ENCODE measurements at places on chromosomes 3 and 15. TPM values are rescaled to one million over a fixed set of nuclear protein-coding genes. Genes with fewer than 3 reads are reported as not detected.

GRCh38 chr15:84643838-84644237 lies 10.2 kb downstream of the WDR73 start:
- DNase-seq, result no peak

The CADPS gene
- polyA plus RNA-seq, result 1.9 TPM

DNA sequence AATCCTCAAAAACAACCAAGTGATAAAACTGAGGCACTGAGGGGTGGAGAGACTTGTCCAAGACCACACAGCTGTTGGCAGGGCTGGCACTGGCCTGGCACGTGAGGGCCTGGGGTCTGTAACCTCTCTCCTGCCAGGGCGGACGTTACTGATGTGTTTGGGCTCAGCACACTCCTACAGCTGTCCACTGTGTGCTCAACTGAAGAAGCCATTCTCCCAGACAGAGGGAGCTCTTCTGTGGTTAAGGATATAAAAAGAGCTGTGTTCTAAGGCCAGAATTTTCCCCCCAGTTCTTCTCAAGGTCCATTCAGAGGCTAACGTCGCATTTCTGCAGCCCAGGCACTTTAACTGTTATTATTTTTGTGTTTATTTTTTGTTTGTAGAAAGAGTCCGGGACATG lies 429.0 kb upstream of the ATP11B start:
- DNase-seq, result no peak

The TJP1 gene
- polyA plus RNA-seq, result 188 TPM

DNA sequence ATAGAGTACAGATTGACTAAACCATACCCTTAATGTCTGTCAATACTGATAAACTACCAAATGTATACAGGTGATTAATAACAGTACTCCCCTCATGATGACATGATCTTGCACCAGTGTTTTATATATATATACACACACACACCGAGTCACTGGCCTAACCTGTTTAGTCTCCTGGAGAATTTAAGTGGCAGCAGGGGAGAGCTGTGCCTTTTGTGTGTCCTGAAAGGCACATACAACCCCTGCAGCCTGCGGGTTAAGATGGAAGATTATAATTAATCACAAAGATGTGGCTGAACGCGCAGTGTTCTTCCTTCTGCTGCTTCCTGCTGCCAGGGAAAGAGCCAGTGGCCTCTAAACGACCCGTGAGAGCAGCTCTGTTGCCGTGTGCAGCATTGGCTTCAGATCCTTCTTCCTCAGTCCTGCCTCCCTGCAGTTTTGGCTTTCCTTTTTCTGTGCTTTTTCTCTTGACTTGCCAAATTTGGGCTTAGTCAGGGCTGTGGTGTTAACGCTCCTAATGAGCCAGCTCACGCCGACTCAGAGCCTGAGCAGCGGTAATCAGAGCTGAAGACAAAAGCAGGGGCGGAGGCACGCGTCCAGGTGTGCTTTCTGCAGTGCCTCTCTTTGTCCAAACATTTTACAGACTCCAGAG lies 42.5 kb upstream of the UBE3A start:
- peak; percentile 8 for DNase-seq

The DUOX2 gene
- polyA plus RNA-seq, result not detected

The RASL12 gene
- 8.0 TPM for polyA plus RNA-seq

DNA sequence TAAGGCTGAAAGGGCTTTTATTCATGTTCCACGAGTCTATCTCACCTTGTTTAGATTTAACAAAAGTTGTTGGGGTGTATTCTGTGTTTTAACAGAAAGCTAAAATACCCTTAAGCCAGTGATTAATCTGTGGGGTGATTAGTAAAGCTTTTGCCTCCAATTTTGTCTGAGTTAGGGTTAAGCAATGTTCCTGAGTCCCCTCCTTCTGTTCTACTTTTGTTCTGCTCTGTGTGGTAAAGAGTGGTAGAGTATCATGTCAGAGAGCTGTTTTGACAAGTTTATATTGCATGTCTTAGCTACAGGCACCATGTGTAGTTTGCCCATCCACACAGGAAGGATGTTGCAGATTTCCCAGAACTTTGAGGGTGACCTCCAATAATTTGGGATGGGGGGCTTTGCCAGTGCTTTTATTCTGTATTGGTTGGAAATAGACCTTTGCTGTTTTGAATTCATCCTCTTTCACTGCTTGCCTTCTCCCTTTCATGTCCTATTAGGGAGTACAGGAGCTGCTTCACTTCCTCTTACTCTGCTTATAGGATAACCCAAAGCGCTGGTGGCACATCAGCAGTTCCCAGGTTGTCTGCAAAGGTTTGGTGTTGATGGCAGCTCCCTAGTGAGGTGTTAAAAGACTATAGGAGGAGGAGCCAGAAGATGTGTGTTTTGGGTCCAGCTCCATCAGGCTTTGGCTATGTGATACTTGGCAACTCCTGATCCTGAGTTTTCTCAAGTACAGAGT lies 7.4 kb downstream of the PDE8A start:
- DNase-seq, result no peak

The GNAI2 gene
- polyA plus RNA-seq, result 209 TPM

DNA sequence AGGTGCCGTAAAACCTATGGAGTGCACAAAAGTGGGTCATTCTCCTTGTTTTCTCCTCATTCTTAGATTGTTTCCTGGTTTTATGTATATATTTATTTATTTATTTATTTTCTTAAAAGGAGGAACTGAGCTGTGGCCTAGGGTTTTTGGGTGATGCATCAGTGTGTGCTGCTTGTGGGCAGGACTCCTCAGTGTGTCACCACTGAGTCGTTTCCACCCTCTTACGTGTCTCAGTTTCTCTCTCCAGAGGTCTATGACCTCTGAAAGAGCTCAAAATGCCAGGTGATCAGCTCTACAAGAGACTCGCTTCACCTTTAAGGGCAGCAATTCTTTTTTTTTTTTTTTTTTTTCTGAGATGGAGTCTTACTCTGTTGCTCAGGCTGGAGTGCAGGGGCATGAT lies 72.9 kb downstream of the CD200 start:
- no peak for DNase-seq

The CPLX3 gene
- polyA plus RNA-seq, result 0.03 TPM

GRCh38 chr3:141828890-141829289 lies 47.6 kb upstream of the ATP1B3 start:
- no peak for DNase-seq

The CACNA1D gene
- 15.2 TPM for polyA plus RNA-seq

The CCDC54 gene
- polyA plus RNA-seq, result not detected

GRCh38 chr3:38552364-38552763 lies 56.2 kb downstream of the EXOG start:
- no peak for DNase-seq

The MNS1 gene
- 33.2 TPM for polyA plus RNA-seq

The ABHD2 gene
- 35.8 TPM for polyA plus RNA-seq

The WDR93 gene
- 2.1 TPM for polyA plus RNA-seq

DNA sequence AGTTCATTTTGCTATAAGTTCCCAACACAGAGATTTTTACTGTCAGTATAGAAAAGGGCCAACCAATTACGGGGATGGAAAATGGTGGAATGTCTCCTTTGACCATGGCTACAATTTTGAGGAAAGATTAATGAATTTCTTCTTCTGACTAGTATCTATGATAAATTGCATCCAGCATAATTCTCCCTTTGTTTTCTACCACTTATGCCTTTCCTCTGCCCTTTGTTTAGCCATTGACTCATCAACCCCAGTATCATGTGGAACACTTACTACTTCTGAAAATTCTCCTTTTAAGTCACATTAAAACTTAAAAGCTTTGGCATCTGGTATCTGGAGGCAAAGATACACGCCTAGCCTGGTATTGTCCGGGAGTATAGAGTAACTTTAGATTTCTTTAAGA lies 92.9 kb upstream of the CADPS start:
- no peak for DNase-seq

- no peak for DNase-seq
Measured at GRCh38 chr3:14991151-14991742, 43.9 kb downstream of the NR2C2 start.

DNA sequence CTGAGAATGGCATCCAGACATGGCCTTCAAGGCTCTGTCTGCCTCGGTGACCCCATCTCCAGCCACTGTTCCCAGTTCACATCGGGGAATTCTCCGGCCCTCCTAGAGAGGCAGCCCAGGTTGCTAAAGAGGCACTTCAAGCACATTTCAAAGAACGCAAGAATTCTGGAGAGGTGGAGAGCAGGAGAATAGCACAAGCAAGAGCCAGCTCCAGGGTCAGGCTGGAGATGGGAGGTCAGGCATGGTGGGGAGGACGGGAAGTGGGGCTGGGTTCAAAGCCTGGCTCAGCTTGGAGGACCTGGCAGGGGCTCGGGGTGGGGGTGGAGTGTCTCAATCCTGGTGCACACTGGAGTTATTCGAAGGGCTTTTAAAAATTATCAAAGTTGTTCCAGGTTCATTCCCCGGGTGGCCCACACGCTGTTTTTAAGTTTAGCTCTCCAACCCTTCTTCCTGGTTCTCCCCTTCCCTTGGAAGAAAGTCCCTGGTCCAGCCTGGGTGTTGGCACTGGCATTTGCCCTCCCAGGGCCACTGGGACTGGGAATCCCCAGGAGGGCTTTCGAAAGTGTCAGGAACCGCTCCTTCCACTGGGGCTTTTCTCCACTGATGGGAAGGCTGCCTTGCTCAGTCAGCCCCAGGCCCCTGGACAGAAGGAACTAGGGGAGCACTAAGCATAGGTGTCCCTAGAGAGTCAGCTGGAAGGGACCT lies 35.8 kb downstream of the ZNF710 start:
- DNase-seq, result no peak

- no peak for DNase-seq
Measured at GRCh38 chr3:107401301-107401700, 24.1 kb downstream of the CCDC54 start.

DNA sequence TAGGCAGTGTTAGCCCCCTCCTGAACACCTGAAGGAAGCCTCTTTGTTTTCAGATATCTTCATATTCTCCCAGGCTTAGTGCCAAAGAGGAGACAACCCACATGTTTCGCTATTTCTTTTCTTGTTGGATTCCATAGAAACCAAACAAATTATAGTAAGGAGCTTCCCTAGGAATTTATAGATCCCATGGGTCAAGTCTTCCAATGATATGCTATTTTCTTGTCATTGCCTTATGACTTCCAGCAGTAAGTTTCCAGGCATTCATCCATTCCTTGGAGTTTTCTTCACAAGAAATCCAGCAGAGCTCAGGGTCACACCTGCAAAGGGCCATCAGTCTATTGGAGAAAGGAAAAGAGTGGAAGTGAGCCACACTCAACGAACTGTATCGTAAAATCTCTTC lies 9.9 kb upstream of the KCNMB2 start:
- DNase-seq, result no peak

- DNase-seq, result no peak
Measured at GRCh38 chr3:177758126-177758525, 560.8 kb upstream of the TBL1XR1 start.

GRCh38 chr15:75727851-75728715 lies 15.4 kb upstream of the CSPG4 start:
- no peak for DNase-seq

DNA sequence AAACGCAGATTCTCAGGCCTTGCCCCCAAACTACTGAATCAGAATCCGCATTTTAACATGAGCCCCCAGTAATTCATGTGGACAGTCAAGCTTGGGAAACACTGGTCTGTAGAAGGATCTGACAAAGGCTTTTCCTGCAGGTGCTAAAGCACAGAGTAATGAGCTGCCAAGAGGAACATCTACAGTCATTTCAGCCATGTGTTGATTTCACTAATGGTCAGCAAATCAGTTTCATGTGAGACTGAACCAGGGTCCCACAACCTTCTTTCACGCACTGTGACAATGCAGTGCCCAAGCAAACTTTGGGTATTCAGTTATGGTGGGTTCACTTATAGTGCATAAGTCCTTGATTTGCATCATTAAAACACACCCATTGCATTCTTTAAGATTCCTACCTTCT lies 237.6 kb downstream of the TUSC7 start:
- no peak for DNase-seq

The PPM1M gene
- polyA plus RNA-seq, result 20.5 TPM

- DNase-seq, result no peak
Measured at GRCh38 chr3:70753572-70753971, 441.1 kb upstream of the MDFIC2 start.

DNA sequence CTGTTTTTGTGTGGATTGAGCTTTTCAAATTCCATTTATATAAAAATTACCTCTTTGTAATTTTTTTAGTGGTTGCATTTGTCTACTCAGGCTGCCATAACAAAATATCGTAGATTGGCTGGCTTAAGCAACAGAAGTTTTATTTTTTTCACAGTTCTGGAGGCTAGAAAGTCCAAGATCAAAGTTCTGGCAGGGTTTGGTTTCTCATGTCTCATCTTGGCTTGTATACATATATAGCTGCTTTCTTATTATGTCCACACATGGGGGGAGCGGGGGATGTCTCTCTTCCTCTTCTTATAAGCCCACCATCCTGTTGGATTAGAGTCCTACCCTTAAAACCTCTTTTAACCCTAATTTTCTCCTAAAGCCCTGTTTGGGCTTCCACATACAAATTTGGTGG lies 28.5 kb downstream of the MGA start:
- no peak for DNase-seq

The TM4SF4 gene
- polyA plus RNA-seq, result 2.8 TPM
